ENCODE measurements at places on chromosomes 7 and 10.
A peak's percentile ranks its signal among the peaks of the same experiment; 100 is the strongest.

GRCh38 chr10:124674768-124675222, 69.4 kb downstream of the FAM53B start:
- H3K36me3 ChIP-seq = peaks cover 23% of the 10 kb centered on the region
- peaks cover 44% of the 10 kb centered on the region for H3K4me1 ChIP-seq
- H3K27me3 ChIP-seq = no peaks in the 10 kb centered on the region
- no peak overlapping the region for H3K4me3 ChIP-seq

DNA sequence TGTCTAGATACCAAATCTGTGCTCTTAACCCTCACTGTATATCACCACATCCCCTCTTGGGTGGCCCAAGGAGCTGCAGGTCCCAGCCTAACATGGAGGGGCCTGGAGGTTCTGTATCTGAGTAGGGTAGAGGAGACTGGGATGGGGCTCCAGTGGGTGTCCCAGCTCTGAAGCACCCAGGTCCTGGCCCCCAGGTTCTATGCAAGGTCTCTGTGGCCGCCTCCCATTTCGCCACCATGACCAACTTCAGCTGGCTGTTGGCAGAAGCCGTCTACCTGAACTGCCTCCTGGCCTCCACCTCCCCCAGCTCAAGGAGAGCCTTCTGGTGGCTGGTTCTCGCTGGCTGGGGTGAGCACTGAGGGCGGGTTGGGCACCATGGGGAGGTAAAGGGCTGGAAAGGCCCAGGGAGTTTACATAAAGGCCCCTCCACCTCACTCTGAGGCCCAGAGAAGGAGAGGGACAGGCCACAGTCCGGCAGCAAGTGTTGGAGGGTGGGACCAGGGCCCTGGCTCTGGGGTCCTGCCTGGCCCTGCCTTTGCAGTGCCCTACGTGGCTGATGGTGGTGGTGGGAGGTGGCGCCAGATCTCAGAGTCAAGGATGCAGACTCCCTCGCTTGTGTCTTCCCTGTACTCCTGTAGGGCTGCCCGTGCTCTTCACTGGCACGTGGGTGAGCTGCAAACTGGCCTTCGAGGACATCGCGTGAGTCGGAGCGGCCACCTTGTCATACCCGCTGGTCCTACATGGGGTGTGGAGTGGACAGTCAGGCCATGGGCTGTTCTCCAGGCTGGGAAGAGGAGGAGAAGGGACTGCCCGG, 10.2 kb downstream of the GHRHR start:
- no peak overlapping the region for H3K4me3 ChIP-seq
- peak overlapping the region; percentile 40 for H3K27ac ChIP-seq
- peaks cover 10% of the 10 kb centered on the region for H3K4me1 ChIP-seq
- peaks cover 2% of the 10 kb centered on the region for H3K36me3 ChIP-seq
- peaks cover 24% of the 10 kb centered on the region for H3K27me3 ChIP-seq
- no peak for DNase-seq

GRCh38 chr10:108597657-108598319, 1325.5 kb downstream of the XPNPEP1 start:
- H3K36me3 ChIP-seq = no peaks in the 10 kb centered on the region
- H3K27me3 ChIP-seq = no peaks in the 10 kb centered on the region
- no peak overlapping the region for H3K4me3 ChIP-seq
- no peak for DNase-seq

DNA sequence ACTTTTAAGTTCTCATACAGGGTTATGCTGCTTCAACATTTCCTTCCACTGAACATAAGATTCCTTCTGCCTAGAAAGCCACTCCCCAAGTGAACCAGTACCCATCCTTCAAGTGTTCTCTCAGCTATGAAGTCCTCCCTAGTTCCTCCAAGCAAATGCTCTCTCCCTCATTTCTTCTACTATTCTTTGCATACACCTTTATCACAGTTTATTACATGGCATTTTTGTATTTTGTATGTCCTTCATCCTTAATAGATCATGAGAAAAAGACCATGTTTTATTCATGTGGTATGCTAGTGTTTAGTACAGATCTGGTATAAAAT, 1.9 kb downstream of the SYPL1 start:
- DNase-seq = no peak
- peak overlapping the region; percentile 85 for H3K4me3 ChIP-seq
- H3K4me1 ChIP-seq = peaks cover 43% of the 10 kb centered on the region
- H3K27ac ChIP-seq = peak overlapping the region; percentile 99
- peaks cover 11% of the 10 kb centered on the region for H3K36me3 ChIP-seq

GRCh38 chr7:148095066-148095465, 495.5 kb upstream of the C7orf33 start:
- peaks cover under 1% of the 10 kb centered on the region for H3K27me3 ChIP-seq
- H3K36me3 ChIP-seq = no peaks in the 10 kb centered on the region
- no peak overlapping the region for H3K27ac ChIP-seq
- no peak for DNase-seq
- no peak overlapping the region for H3K4me3 ChIP-seq

DNA sequence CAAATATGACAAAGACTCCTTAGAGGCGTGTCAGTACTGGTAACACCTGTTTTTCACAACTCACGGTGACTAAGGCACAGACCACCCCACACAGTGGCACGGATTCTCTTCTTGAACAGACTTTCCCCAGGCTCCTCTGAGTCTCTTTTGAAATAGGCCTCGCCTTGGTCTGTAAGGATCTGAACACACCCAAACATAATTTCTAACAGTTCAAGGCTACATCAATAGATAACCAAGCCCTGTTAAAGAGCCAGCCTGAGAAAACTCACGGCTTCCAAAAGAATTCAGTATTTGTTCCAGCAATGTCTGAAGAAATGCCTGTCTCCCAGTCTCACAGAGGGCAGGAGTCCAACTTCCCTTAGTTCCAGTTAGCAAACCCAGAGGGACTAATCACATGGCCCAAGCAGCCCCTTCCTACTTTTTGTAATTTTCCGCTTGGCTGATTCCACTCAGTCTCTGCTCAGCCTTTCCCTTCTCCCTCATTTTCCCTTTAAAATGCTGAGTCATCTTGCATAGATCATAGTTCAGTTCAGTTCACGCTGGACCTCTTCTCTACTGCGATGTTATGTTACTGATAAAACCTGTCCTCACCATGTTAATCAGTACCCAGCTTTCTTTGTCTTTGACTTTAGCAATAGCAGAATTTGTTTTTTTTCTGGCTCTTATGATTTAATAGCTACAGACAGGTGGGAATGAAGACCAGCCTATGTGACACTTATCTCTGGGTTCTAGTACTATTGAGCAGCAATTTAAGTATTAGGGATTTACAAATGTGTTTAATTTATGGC, 22.6 kb upstream of the AKR1C3 start:
- H3K27me3 ChIP-seq = peaks cover 2% of the 10 kb centered on the region
- no peak for DNase-seq
- H3K4me1 ChIP-seq = no peaks in the 10 kb centered on the region
- H3K27ac ChIP-seq = no peak overlapping the region
- no peak overlapping the region for H3K4me3 ChIP-seq
- H3K36me3 ChIP-seq = no peaks in the 10 kb centered on the region

- peak overlapping the region; percentile 89 for H3K27ac ChIP-seq
- H3K4me3 ChIP-seq = peak overlapping the region; percentile 58
- peak; percentile 9 for DNase-seq
- no peaks in the 10 kb centered on the region for H3K27me3 ChIP-seq
- H3K36me3 ChIP-seq = peaks cover 4% of the 10 kb centered on the region
These were observed 24.8 kb upstream of the ZNF800 start for GRCh38 chr7:127417346-127417745.

DNA sequence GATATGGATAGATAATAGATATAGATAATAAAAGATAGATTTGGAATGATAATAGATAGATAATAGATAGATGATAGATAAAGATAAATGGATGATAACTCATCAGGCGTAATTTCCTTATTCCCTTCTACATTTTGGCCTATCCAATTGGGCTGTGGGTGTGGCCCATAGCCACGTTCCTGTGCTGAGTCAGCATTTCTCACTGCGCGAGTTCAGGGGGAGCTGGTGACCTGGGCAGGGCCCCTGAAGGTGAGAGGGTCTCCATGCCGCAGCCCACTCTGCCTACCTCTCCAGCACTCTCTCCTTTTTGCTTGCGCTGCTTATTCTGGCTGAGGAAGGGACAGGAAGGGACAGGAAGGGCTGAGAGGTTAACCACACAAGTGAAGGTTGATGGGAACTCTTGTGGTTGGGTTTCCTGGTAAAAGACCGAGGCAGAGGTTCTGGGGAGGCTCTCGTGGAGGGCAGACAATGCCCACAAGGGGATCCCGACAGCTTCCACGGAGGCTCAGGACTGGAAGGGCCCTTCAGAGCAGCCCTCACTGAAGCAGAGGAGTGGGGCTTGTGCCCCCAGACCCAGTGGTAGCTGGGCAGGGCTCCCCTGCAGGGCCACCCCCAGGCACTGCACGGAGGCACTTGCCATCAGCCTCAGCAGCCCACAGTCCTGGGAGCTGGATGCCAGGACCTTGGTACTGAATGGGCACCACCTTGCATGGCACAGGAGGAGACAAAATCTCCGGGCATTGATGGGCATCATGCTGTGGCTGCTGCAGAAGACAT, 247.3 kb upstream of the PITRM1 start:
- no peak overlapping the region for H3K27ac ChIP-seq
- H3K27me3 ChIP-seq = peaks cover 12% of the 10 kb centered on the region
- peaks cover 14% of the 10 kb centered on the region for H3K4me1 ChIP-seq

- H3K4me1 ChIP-seq = no peaks in the 10 kb centered on the region
- DNase-seq = no peak
- H3K27ac ChIP-seq = no peak overlapping the region
- peaks cover 8% of the 10 kb centered on the region for H3K27me3 ChIP-seq
- H3K36me3 ChIP-seq = no peaks in the 10 kb centered on the region
- no peak overlapping the region for H3K4me3 ChIP-seq
These were observed 416.2 kb upstream of the C7orf33 start for GRCh38 chr7:148174376-148174775.

DNA sequence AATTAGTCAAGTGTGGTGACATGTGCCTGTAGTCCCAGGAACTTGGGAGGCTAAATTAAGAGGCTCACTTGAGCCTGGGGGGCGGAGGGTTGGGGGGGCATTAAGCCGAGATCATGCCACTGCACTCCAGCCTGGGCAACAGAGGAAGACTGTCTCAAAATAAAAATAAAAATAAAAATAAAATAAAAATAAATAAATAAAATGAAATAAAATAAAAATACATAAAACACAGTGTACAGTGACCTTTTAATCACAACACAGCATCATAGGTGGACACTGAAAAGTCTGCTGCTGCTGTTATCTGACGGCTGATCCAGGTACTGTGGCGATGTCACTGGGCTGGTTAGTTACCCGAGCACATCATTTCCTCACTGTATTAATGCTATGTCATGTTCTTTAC, 27.1 kb downstream of the LARP4B start:
- no peak for DNase-seq
- no peak overlapping the region for H3K4me3 ChIP-seq
- peaks cover 19% of the 10 kb centered on the region for H3K4me1 ChIP-seq
- H3K27ac ChIP-seq = no peak overlapping the region

GRCh38 chr10:3803295-3803926, 18.4 kb upstream of the KLF6 start:
- H3K4me3 ChIP-seq = no peak overlapping the region
- H3K27ac ChIP-seq = peak overlapping the region; percentile 97
- peaks cover 29% of the 10 kb centered on the region for H3K4me1 ChIP-seq
- no peaks in the 10 kb centered on the region for H3K27me3 ChIP-seq
- DNase-seq = no peak
- no peaks in the 10 kb centered on the region for H3K36me3 ChIP-seq

- no peaks in the 10 kb centered on the region for H3K36me3 ChIP-seq
- no peaks in the 10 kb centered on the region for H3K4me1 ChIP-seq
- H3K27me3 ChIP-seq = no peaks in the 10 kb centered on the region
- H3K4me3 ChIP-seq = no peak overlapping the region
These were observed 35.8 kb downstream of the ZFAND2A start for GRCh38 chr7:1124164-1124563.

- H3K27me3 ChIP-seq = no peaks in the 10 kb centered on the region
These were observed 104.9 kb downstream of the RAPGEF5 start for GRCh38 chr7:22252016-22252415.

GRCh38 chr7:47453093-47454061, 128.5 kb downstream of the TNS3 start:
- no peak overlapping the region for H3K4me3 ChIP-seq
- DNase-seq = no peak
- H3K36me3 ChIP-seq = peaks cover 5% of the 10 kb centered on the region
- peak overlapping the region; percentile 62 for H3K27ac ChIP-seq
- no peaks in the 10 kb centered on the region for H3K27me3 ChIP-seq

GRCh38 chr10:61078542-61079275, 134.7 kb upstream of the RHOBTB1 start:
- no peak for DNase-seq
- no peaks in the 10 kb centered on the region for H3K36me3 ChIP-seq
- H3K4me3 ChIP-seq = no peak overlapping the region
- peaks cover 7% of the 10 kb centered on the region for H3K4me1 ChIP-seq
- peaks cover 2% of the 10 kb centered on the region for H3K27me3 ChIP-seq

- no peak overlapping the region for H3K4me3 ChIP-seq
- no peaks in the 10 kb centered on the region for H3K4me1 ChIP-seq
- no peaks in the 10 kb centered on the region for H3K36me3 ChIP-seq
- DNase-seq = no peak
These were observed 137.3 kb downstream of the SEMA3C start for GRCh38 chr7:80781561-80781979.

GRCh38 chr10:79219322-79219957, 127.8 kb upstream of the PPIF start:
- H3K4me3 ChIP-seq = no peak overlapping the region
- peaks cover 2% of the 10 kb centered on the region for H3K27me3 ChIP-seq
- H3K27ac ChIP-seq = no peak overlapping the region
- H3K36me3 ChIP-seq = peaks cover 2% of the 10 kb centered on the region
- no peaks in the 10 kb centered on the region for H3K4me1 ChIP-seq

DNA sequence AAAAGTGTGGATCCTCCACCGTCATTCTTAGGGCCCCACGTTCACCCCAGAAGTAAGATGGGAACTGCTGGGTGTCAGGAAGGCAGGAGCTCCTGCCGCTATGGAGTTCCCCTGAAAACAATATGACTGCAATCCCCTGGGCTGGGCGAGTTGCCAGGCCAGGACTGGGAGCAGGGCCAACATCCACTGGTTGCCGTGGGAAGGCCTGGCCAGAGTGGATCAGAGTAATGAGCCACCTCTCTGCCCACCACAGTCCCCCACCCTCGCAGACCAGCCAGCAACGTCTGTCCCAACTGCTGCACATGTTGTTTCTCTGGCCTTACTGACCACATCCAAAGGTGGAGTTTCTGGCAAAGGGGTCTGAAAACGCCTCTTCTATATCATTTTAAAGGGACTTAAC, 86.6 kb downstream of the STRA8 start:
- no peaks in the 10 kb centered on the region for H3K27me3 ChIP-seq
- H3K36me3 ChIP-seq = no peaks in the 10 kb centered on the region
- no peaks in the 10 kb centered on the region for H3K4me1 ChIP-seq

DNA sequence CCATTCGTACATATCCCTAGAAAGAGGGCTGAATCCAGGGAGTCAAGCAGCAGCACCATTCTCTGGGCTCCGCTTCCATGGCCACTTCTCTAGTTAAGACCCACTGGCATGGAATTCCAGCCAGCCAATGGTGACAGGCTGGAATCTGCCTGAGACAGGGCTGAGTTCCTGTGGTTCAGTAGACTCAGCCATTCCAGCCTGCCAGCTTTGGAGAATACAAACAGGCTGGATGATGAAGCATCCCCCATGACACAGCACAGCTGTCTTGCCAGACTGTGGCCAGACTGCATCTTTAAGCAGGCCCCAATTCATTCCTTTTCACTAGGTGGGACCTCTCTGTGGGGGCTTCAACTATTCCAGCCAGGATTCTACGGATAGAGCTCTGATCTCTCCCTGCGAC, 329.6 kb downstream of the XPNPEP1 start:
- no peaks in the 10 kb centered on the region for H3K36me3 ChIP-seq
- H3K4me1 ChIP-seq = no peaks in the 10 kb centered on the region
- no peak for DNase-seq
- no peak overlapping the region for H3K4me3 ChIP-seq
- no peak overlapping the region for H3K27ac ChIP-seq
